ENCODE measurements at places on chromosomes 11 and 22.
A peak's percentile ranks its signal among the peaks of the same experiment; 100 is the strongest.

- no peak for DNase-seq
Measured at GRCh38 chr11:73106347-73106746, 35.8 kb downstream of the FCHSD2 start.

- no peak for DNase-seq
Measured at GRCh38 chr22:20268279-20269012, at the start of gene RTN4R. Gene RTN4R, minus strand, starts transcription at chr22:20268318. Its CDS starts 226 bp downstream, at chr22:20268092.

DNA sequence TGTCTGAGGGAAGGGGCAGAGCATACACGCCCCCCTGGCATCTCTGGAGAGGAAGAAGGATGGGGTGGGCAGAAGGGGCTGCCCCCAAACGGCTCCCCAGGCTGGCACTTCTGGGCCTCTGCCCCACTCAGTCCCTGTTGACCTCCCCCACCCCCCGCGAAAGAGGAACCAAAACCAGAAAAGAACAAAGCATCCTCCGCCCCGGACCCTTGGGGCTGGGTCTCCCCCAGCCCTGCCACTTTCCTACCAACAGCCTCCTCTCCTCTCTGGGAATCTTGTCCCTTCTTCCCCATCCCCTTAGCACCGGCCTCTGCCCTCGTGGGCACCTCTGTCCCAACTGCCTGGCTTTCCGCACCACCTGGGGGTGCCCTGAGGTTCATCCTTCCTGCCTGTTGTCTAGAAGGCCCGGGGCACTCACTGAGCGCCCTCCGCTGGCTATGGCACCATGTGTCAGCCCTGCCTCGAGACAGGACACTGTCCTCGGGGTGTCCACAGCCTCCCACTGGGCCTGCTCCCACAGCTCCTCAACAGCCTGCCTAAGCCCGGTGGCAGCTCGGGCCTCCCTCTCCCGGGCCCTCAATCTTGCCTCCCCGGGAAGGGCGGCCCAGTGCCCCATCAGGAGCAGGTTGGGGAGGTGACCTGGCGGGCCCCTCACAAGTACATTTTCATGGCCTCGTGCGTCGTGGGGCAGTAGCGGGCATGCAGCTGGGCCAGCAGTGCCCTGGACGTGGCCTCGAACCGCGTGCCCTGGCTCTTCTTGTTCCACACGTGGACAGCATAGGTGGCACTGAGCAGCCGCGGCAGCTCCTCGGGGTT lies 28.2 kb downstream of the A4GALT start:
- DNase-seq = no peak

DNA sequence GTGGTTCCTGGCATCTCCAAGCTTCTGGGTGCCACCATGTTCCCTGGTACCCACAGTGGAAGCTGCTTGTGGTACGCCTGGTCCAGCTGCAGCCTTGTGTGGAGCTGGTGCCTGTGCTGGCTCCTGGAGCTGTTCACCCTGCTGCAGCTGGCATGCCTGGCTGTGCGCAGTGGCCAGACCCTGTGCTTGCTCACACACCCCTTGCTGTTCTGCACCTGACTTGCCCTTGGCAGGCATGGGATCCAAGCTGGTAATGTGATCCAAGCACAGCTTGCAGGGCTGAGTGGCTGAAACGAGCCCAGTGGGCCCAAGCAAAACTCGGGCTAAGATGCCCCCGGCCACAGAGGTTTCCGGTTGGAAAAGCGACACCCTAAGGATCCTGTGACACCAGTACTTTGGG lies 104.7 kb upstream of the CLMP start:
- DNase-seq = no peak

DNA sequence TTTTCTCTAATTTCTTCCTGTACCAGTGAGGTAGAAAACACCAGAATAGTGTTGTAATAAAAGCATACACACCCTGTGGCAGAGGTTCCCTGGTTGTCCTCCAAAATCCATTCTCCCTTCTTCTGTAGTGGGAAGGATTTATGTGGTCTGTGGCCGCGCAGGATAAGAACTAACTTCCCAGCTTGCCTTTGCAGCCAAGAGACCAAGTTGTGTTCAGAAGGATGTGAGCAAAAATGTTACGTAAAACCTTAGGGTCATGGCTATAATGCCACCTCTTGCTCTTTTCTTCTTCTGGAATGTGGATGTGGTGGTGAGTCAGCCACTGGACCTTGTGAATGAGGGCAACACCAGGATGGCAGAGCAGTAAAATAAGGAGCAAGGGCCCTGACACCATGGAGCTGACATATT lies 28.4 kb downstream of the CCDC90B start:
- DNase-seq = no peak

DNA sequence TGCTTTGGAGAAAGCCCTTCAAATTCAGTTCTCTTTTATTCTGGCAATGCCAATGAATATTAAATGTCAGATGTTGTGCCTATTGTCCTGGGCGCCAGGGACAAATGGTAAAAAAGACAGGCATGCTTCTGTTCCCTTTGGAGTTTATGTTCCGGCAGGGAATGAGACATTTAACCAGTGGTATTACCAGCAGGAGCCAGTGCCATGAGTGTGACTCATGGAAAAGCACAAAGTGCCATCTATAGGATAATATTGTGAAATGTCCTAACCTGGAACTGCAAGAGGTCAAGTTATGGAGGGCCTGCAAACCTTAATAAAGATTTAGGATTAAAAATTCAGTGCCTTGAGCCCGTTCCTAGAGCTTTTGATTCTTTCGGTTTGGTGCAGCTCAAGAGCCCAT lies 39.5 kb downstream of the REXO2 start:
- DNase-seq = no peak

- DNase-seq = no peak
Measured at GRCh38 chr11:20158597-20159257, 1.5 kb downstream of the DBX1 start.

DNA sequence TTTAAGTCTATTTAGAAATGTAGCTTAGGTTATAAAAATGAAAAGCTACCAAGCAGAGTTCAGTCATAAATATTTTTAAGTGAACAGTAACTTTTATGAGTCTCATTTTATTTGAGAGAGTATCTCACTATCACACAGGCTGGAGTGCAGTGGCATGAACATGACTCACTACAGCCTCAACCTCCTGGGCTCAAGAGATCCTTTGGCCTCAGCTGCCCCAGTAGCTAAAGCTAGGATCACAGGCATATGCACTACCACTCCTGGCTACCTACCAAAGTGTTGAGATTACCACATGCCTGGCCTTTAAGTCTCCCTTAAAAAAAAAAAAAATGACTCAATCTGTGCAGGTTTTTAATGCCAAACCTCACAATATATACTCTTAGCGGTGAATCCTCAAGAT lies 34.7 kb upstream of the CLNS1A start:
- no peak for DNase-seq

DNA sequence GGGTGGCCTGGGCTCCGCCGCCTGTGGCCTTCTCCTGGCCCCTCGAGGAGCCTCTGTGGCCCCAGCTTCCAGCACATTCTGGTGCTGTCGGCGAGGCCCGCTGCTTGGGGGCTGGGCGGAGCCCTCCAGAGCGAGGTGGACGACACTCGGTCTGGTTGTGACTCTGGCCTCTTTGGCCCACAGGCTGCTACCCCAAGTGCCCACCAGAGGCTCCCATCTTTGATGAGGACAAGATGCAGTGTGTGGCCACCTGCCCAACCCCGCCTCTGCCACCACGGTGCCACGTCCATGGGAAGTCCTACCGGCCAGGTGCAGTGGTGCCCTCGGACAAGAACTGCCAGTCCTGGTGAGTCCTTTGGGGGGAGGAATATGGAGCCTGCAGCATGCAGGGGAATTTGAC lies 22.4 kb downstream of the MUC5AC start:
- DNase-seq = no peak

DNA sequence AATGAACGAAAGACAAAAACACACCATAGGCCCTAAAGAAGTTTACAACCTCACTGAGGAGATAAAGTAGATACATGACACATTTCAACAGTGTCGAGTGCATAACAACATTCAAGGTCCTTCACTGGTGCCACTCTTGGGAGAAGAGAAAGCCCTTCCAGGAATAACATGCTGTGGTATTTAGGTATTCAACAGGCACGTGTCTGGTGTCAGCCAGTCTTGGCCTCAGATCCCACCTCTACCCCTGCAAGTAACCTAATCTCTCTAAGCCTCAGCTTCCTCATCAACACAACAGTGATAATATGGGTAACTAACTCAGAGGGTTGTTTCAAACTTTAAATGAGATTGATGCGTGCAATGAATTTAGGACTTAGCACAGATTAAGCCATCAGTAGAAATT lies 235.0 kb upstream of the ZC3H12C start:
- no peak for DNase-seq

DNA sequence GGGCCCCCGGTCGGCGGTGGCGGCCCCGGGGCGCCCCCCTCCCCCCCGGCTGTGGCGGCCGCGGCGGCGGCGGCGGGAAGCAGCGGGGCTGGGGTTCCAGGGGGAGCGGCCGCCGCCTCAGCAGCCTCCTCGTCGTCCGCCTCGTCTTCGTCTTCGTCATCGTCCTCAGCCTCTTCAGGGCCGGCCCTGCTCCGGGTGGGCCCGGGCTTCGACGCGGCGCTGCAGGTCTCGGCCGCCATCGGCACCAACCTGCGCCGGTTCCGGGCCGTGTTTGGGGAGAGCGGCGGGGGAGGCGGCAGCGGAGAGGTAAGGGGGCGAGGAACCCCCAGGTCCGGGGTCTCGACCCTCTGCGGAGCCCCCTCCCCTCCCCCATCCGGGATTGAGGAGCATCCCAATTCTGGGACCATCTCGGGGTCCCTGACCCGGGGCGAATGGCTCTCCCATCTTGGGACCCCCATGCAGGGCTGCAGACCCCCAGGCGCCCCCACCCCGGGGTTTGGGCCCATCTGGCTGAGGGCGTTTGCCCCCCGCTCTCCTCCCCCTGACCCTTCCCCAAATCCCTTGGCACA lies 431 bp downstream of the KMT2A start:
- no peak for DNase-seq

- no peak for DNase-seq
Measured at GRCh38 chr22:25497181-25497641, 67.3 kb upstream of the GRK3 start.

- DNase-seq = no peak
Measured at GRCh38 chr22:40392618-40393017, 22.2 kb downstream of the SGSM3 start.

DNA sequence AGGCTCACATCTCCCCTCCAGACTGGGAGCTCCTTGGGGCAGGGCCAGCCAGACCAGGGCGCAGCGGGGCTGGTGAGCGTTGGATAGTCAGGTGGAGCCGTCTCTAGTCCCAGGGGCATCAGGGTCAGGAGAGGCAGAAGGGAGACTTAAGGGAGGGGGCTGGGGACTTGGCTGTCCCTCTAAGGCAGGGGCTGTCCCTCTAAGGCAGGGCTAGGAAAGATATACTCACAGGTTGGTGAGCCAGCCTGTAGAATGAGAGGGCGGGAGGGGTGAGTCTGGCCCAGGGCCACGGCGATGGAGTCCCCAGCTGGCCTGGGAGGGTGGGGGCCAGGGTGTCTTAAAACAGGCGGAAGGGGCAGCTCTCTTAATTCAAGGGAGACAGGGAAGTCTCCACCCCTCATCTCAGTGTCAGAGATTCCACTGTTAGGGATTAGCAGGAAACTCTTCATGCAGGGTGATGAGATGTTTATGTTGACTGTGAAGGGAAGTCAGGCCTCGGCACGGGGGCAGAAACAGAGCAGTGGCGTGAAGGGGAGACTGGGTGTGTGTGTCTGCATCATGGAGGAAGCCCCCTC lies 11.3 kb downstream of the P2RY2 start:
- no peak for DNase-seq

DNA sequence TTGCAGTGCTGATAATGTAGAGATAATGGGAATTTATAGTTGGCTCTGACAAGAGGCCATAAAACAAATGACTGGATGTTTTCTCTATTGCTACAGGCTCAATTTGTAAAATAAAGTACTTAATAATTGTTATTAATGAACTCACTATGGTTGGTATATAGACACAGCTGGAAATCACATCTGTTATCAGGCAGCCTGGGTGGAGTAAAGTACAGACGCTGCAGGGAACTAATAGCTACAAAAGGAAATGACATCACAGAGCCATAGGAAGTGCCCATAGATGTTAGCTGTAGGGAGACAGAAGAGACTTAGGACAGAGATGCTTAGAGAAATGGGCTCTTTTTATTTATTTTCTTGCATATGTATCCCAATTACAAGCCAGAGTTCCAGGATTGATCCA lies 81.0 kb upstream of the SNX19 start:
- peak; percentile 57 for DNase-seq

- DNase-seq = no peak
Measured at GRCh38 chr11:30459821-30460220, 126.3 kb downstream of the MPPED2 start.

- no peak for DNase-seq
Measured at GRCh38 chr11:59189986-59190385, 18.1 kb downstream of the DTX4 start.

DNA sequence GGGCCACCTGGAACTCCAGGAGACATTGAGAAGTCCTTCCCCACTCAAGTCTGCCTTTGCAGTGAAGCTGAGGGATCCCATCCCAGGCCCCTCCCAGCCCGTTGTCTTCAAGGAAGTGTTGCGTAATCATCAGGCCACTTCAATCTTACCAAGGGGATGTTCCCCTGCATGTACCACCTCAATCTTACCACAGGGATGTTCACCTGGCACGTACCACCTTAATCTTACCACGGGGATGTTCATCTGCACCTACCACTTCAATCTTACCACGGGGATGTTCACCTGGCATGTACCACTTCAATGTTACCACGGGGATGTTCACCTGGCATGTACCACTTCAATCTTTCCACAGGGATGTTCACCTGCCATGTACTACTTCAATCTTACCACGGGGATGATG lies 108.0 kb upstream of the SYN3 start:
- no peak for DNase-seq

- no peak for DNase-seq
Measured at GRCh38 chr22:20316217-20316843, 3.5 kb downstream of the DGCR6L start.

GRCh38 chr22:24423519-24424000 lies 3.8 kb upstream of the ADORA2A start:
- no peak for DNase-seq

- DNase-seq = no peak
Measured at GRCh38 chr11:26599425-26599824, 27.4 kb upstream of the MUC15 start.

GRCh38 chr22:17242641-17243040 lies 23.4 kb upstream of the ADA2 start:
- DNase-seq = no peak

DNA sequence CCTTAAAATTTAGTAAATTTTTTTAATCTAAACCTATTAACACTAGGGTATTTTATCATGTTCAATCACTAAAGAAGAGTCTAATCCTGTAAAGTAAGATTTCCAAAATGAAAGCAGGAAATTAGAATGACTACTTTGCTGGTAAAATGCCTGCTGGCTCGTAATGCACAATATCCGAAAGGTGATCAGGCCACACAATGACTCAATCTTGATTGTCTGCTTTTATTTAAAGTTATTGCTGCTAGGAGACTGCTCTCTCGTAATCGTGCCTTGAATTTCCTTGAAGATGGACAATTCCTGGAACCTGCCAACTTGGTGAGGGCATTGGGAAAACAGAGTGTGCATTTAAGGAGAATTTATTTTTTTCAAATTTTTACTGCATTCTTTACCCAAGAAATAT lies 1786.5 kb upstream of the RAG2 start:
- no peak for DNase-seq

Measured in NCI-H1417 treated with DMSO at 0.1 percent for 48 hours (cell line).